CD4-positive, CD25-positive, alpha-beta regulatory T cell (primary cell): ENCODE measurements at places on chromosomes 5 and 9. TPM values are rescaled to one million over a fixed set of nuclear protein-coding genes. Genes with fewer than 3 reads are reported as not detected.

TLR4 gene
- total RNA-seq: 0.07 TPM

IFNA21 gene
- not detected for total RNA-seq

CD274 gene
- 7.0 TPM for total RNA-seq

GOLGA1 gene
- total RNA-seq: 29.1 TPM

PTGES gene
- not detected for total RNA-seq

PCDHA8 gene
- not detected for total RNA-seq

HEMGN gene
- total RNA-seq: 3.6 TPM

FUT7 gene
- total RNA-seq: 15.2 TPM

MRPL36 gene
- 15.8 TPM for total RNA-seq

GBGT1 gene
- 1.5 TPM for total RNA-seq

KIF20A gene
- 0.91 TPM for total RNA-seq

OR1Q1 gene
- total RNA-seq: 0.72 TPM

FOXD4L3 gene
- total RNA-seq: not detected

HACD4 gene
- 12.0 TPM for total RNA-seq

ELP1 gene
- total RNA-seq: 24.9 TPM

NPDC1 gene
- 106 TPM for total RNA-seq

- no peak for DNase-seq
Observed at GRCh38 chr9:19379283-19379682, 753 bp downstream of the RPS6 start.

DNA sequence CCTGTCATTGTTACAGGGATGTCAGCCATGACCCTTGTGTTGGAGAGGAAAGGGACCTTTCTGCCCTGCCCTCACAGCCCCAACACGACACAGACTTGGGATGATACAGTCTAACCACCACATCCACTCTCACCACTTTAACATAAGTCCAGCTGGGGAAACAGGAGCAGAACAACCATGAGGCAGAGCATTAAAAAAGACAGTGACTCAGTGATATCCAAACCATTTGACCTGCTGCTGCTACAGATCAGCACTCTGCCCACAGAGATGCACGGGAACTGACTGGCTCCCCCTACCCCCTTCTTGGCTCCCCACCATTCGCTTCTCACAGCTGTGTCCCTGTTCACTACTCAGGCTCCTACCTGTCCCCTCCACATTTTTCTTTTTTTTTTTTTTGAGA, 458.6 kb downstream of the ZNF608 start:
- DNase-seq: no peak

- DNase-seq: no peak
Observed at GRCh38 chr9:112081918-112082729, 93.0 kb downstream of the SUSD1 start.

DNA sequence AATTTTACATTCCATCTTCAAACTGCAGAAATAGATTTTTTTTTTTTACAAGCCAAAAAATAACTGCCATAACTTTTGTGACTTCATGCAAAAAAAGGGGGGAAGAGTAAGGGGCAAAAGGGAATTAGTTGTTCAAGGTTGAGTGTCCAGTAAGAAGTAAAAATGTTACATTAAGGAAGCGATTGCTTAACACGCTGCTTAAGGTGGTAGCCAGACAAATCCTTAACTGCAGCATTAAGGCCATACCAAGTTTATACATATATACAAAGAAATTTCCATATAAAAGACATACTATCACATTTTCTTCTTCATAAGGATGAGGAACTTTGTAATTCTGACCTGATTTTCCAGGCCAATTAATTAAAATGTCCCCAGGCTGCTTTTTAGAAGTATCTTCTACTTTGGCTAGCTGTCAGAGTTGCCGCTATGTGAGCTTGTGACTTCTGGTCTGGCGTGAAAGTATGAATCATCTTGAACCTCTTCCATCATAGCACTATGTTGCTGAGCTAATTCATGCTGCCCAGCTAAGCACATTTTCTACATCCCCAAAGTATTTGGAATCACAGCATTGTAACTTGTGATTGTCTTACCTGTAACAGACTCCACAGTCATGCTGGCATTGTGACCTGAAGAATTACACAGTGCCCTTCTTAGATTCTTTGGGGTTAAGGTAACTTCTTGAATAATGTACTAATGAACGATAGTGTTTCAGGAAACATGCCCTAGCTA, 40.0 kb downstream of the G3BP1 start:
- DNase-seq: no peak

GRCh38 chr9:97518909-97519307, 17.4 kb downstream of the TMOD1 start:
- DNase-seq: no peak

GRCh38 chr9:92324431-92324830, 719 bp downstream of the NOL8 start:
- DNase-seq: peak; percentile 51

DNA sequence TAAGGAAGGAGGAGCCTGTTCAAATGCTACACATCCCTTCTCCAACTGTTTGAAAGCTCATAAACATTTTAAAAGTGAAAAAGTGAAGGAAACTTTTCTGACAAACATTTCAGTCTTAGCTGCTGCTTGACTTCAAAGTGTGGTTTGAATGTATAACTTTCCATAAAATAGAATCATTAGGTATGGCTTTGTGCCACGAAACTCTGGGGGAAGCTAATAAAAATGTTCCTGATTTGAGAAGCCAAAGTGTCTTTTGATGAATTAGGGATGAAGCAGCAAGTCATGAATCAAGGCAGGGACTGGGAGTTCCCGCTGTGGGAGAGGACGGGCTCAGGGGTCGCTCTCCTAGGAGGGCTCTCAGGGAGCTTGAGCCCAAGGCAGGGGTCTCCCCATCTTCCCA, 15.3 kb downstream of the MVB12B start:
- no peak for DNase-seq

DNA sequence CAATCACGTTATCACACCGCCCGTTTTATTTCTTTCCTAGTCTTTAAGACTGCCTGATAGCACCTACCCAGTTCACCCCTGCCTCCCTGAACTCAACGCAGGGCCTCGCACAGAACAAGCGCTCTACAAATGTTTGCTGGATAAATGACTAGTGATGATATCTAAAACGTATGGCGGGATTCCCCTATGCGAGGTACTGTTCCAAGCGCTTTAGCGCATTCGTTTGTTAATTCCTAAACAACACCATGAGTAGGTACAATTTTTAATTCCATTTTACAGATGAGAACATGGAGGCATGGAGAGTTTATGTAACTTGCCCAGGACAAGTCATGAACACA, 6.6 kb downstream of the POU4F3 start:
- DNase-seq: no peak

GRCh38 chr5:151647320-151647861, 39.3 kb downstream of the SPARC start:
- no peak for DNase-seq

DNA sequence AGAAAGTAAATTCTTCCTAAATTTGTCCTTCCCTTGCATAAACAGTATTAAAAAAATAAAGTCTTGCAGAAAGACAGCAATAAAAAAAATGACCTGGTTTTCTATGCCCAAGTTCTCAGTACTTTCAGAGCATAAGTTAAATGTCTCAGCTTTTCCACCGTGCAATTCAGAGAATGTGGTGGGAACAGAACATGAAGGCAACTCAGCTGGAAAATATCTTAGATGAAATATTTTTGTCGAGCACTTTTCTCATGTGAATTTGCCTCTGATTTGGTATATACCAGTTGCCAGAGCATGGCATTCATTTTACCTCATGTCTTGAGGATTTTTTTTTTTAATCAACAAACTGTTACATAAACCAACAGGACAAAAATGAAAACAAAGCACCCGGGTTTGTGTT, 176.1 kb downstream of the CETN3 start:
- no peak for DNase-seq

- no peak for DNase-seq
Observed at GRCh38 chr5:163724305-163724704, 218.9 kb downstream of the MAT2B start.

DNA sequence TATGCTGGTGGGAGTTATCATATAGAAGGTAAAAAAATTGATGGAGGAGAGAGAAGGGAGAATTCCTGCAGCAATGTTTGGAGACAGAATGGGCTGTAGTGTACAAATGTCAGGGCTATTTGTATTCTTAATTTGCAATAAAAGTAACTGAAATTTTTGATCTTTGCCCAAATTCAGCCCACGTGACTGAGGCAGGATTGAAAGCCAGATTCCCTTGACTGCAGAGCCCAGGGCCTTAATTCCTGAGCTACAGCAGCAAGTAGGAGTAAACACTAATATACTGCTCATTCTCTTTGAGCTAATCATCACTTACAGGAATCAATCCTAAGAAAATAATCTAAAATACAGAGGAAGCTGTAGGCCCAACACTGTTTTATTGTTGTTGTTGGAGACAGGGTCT, 5.2 kb upstream of the ANXA6 start:
- DNase-seq: no peak

DNA sequence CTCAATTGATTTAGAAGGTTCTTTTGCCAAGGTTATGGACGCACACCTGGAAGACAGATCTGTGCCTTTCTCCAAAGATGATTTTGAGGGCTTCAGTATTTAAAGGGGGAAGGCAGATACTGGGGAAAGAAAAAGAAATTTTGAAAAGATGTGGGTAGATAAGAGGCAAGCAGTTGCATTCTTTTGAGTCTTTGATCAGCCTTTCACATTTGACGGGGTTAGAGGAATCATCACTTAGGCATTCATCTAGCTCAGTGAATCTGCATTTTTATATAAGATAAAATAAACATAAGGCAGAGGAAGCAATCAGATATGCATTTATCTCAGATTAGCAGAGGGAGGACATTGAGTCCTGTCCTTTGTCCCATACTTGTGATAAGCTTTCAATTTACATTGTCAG, 243.4 kb upstream of the RAI14 start:
- no peak for DNase-seq

GRCh38 chr9:131954299-131954698, 125.4 kb downstream of the MED27 start:
- no peak for DNase-seq

GRCh38 chr5:87705876-87706275, 293.1 kb upstream of the CCNH start:
- no peak for DNase-seq

- no peak for DNase-seq
Observed at GRCh38 chr5:149803641-149804468, 73.7 kb downstream of the PPARGC1B start.

DNA sequence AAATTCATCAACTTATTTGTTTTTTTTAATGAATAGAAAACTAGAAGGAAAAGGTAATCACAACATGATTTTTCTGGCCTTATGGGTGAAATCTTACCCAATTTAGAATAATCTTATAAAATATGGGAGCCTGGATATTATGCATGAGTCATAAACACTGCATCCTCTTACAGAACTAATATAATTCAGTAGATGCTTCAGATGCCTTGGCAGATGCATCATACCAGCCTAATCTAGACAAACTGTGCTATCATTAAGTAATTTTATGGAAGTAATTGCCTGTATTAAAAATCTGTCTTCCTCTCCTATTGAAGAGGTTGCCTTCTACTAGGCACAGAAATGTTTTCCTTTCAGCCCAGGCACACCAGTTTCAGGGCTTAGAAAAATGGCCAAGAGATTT, 2384.6 kb upstream of the WWC1 start:
- DNase-seq: no peak

- DNase-seq: no peak
Observed at GRCh38 chr5:149452007-149452664, 73.0 kb upstream of the IL17B start.

DNA sequence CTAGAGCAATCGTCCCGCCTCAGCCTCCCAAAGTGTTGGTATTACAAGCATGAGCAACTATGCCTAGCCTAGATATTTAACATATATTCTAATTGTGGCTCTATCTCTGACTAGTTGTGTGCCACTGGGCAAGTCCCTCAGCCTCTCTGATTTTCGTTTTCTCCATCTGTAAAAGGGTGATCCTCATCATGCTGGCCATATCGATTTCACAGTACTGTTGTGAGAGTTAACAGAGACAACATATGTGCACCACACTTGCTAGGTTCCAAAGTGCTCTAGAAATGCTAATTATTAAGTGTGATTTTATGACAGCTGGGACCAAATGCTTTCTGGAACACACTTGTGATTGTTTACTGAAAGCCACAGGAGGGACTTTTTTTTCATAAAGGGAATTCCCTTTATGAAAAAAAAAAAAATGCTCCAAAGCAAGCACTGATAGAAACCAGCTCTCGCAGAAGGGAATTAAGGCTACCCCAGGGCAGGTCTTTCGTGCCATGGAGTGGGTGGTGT, 78.5 kb upstream of the EPB41L4B start:
- no peak for DNase-seq

DNA sequence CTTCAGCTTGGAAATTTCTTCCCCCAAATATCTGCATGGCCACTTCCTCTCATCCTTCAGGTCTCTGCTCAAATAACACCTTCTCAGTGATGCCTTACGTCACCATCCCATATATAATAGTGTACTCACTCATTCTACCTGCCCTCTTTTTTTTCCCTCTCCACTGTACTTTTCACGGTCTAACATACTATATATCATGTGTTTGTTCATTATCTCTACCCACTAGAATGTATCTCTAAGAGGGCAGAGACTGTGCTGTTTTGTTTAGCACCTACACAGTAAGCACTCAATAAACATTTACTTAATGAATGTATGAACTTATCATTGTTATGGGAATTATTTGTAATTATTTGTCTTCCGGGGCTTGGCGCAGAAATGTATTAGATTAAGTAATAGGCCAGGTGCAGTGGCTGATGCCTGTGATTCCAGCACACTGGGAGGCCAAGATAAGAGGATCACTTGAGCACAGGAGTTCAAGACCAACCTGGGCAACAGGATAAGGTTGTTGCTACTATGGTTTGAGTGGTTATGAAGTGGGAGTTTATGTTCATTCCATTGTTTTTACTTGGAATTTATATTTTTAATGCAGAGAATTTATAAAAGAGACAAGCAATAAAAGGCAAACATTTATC, 6.0 kb upstream of the IL13 start:
- no peak for DNase-seq

- peak; percentile 4 for DNase-seq
Observed at GRCh38 chr5:80346055-80346454, 26.3 kb downstream of the SPZ1 start.

- DNase-seq: no peak
Observed at GRCh38 chr9:123234853-123235252, 33.5 kb downstream of the STRBP start.
